ENCODE measurements at places on chromosomes 4 and X. TPM values are rescaled to one million over a fixed set of nuclear protein-coding genes. Genes with fewer than 3 reads are reported as not detected.
A peak's percentile ranks its signal among the peaks of the same experiment; 100 is the strongest.

GRCh38 chrX:115408771-115409400 lies 119.4 kb downstream of the LUZP4 start:
- H3K27me3 ChIP-seq, result no peaks in the 10 kb centered on the region
- no peak overlapping the region for H3K4me3 ChIP-seq
- no peaks in the 10 kb centered on the region for H3K36me3 ChIP-seq
- no peak overlapping the region for H3K27ac ChIP-seq
- DNase-seq, result peak; percentile 63

Gene AFM
- not detected for total RNA-seq

DNA sequence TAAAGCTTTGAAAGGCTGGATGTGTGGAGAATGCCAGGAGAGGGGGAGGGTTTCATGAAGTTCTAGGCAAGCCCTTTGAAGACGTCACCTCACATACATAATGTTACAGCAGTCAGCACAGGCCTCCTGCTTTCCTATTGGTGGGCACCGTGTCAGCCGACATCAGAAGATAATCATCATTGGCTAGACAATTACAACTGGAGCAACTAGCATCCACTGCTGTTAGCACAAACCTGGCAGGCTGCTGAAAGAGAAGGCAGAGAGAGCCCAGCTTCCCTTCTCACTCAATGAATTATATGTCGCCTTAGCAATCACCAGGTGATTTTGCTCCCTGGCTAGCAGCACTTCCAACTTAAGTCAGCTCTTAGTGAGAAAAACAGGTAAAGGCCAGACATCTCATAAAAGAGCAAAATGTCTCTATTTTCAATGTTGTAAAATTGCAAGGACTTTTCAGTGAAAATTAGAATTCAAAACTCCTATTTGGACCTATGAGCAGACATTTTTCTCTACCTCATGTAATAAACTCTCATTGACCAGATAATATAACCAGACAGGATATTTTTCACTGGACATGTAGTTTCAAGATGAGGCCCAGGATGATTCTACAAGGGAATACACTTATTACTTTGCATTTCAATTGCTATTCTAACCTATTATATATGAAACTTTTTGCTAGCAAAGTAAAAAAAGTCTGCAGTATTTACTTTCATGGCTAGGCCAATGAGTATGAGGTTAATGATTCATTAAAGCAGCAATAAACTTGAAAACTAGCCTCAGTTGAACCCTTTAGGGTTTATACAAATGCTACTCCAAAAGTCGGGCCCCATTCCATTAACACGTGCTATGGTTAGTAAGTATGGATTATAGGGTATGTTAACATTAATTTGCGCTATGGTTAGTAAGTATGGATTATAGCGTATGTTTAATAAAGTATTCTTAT lies 4.3 kb downstream of the ELOVL6 start:
- H3K4me1 ChIP-seq, result peaks cover 19% of the 10 kb centered on the region
- peak overlapping the region; percentile 40 for H3K27ac ChIP-seq
- H3K36me3 ChIP-seq, result no peaks in the 10 kb centered on the region
- peak; percentile 97 for DNase-seq
- H3K4me3 ChIP-seq, result no peak overlapping the region

DNA sequence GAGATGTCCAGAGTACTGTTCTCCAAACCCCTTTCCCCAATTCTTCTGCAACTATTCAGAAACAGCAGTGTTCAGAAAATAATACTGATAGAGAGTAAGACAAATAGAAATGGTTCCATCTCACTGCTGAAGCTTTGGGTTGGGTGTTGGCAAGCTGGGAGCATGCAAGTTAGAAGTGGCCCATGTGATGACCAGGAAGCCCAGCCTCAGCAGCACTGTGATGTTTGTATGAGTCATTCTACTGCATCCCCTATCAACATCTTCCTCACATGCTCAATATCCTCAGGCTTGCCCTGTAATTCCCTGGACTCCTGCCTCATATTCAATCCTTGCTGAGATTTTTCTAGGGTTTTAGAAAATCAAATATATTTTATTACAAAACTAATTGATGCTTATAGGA lies 96.5 kb downstream of the CHRDL1 start:
- peak; percentile 10 for DNase-seq
- H3K4me1 ChIP-seq, result no peaks in the 10 kb centered on the region
- no peaks in the 10 kb centered on the region for H3K27me3 ChIP-seq
- H3K27ac ChIP-seq, result no peak overlapping the region
- no peak overlapping the region for H3K4me3 ChIP-seq
- H3K36me3 ChIP-seq, result no peaks in the 10 kb centered on the region

- H3K4me1 ChIP-seq, result no peaks in the 10 kb centered on the region
- H3K27me3 ChIP-seq, result no peaks in the 10 kb centered on the region
- H3K36me3 ChIP-seq, result no peaks in the 10 kb centered on the region
- no peak overlapping the region for H3K27ac ChIP-seq
- no peak overlapping the region for H3K4me3 ChIP-seq
These were observed 43.1 kb upstream of the RPS6KA3 start for GRCh38 chrX:20309806-20310205.

Gene POU3F4
- 0.31 TPM for total RNA-seq

DNA sequence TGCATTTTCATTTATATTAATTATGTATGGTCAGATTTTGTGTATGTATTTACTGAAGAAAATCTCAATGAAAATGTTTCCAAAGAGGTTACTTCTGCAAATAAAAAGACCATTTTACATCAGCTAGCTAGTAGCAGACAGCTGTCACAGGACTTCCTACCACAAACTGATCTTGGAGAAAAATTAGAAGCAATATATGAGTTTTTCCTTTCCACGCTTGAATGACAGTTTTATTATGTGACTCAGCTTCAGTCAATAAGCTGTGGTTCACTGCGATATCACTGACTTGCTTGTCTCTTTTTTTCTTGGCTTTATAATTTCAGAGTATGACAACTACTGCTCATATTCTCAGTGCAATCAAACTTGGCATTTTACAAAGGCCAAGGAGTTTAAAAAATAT lies 787.4 kb upstream of the GALNTL6 start:
- H3K4me1 ChIP-seq, result no peaks in the 10 kb centered on the region
- H3K27me3 ChIP-seq, result no peaks in the 10 kb centered on the region
- H3K4me3 ChIP-seq, result no peak overlapping the region
- H3K27ac ChIP-seq, result no peak overlapping the region
- no peak for DNase-seq

GRCh38 chrX:13387666-13388494 lies 68.0 kb upstream of the ATXN3L start:
- peaks cover 6% of the 10 kb centered on the region for H3K4me1 ChIP-seq
- H3K4me3 ChIP-seq, result no peak overlapping the region
- peak overlapping the region; percentile 25 for H3K27ac ChIP-seq
- H3K27me3 ChIP-seq, result no peaks in the 10 kb centered on the region
- H3K36me3 ChIP-seq, result no peaks in the 10 kb centered on the region

Gene DRP2
- total RNA-seq, result 4.2 TPM

- H3K27me3 ChIP-seq, result no peaks in the 10 kb centered on the region
- H3K4me1 ChIP-seq, result no peaks in the 10 kb centered on the region
- DNase-seq, result no peak
- H3K27ac ChIP-seq, result no peak overlapping the region
These were observed 49.4 kb downstream of the SERTM2 start for GRCh38 chrX:111560801-111561200.

DNA sequence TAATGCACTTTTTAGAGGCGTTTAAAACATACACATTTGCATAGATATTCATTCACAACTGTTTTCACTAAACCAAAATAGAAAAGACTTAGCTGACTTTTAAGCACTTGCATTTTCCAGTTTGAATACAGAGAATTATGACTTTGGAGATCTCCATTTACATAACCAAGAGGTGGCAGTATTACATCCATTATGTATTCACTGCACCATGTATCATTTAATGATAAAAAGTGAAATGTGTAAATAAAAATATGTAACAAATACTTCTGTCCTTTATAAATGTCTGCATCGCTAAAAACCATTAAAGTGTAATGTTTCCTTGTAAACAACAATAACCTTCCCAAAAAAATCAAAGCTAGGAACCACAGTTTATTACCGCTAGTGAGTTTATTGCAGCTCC lies 413.2 kb downstream of the FGF13 start:
- H3K4me3 ChIP-seq, result no peak overlapping the region
- DNase-seq, result no peak
- H3K27me3 ChIP-seq, result no peaks in the 10 kb centered on the region
- H3K36me3 ChIP-seq, result no peaks in the 10 kb centered on the region
- H3K4me1 ChIP-seq, result no peaks in the 10 kb centered on the region
- no peak overlapping the region for H3K27ac ChIP-seq

Measured in astrocyte (in vitro differentiated cells and primary cell).